ENCODE measurements at places on chromosomes 2 and 18. TPM values are rescaled to one million over a fixed set of nuclear protein-coding genes. Genes with fewer than 3 reads are reported as not detected.

The TLX2 gene
- not detected for total RNA-seq

DNA sequence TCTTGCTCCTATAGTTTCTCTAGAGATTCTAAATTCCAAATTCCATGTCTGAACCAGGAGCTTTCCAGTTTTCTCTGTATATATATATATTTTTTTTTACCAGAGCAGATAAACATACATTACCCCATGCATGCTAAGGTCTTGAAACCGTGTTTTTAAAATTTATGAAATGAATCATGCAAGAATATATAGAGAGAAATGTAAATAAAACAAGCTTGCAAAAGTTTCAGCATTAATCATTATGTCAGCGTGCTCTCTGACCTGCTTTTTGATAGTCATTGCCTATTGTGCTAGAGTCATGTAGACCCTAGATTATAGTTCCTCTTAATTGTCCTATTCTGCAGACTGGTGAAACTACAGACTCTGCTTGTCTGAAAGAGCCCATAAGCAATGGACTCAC lies 22.6 kb upstream of the TRIM43 start:
- DNase-seq: no peak

The SERPINB13 gene
- not detected for total RNA-seq

DNA sequence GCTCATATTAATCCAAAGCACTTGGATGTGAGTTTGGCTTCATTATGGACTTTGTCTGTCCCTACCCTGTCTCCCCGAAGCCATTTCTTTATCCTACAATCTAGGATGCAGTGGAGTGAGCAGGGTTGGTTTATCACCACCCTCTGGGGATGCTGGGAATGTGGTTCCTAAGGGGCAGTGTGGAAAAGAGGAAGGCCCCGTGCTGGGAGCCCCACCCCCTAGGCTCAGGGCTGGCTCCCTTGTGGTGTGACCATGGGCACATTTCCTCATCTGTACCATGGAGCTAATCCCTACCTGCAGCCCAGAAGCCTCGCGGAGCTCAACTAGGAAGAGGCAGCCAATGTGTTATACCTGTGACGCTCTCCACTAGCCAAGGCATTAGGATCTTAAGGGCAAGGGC lies 92.5 kb downstream of the TGOLN2 start:
- DNase-seq: no peak

DNA sequence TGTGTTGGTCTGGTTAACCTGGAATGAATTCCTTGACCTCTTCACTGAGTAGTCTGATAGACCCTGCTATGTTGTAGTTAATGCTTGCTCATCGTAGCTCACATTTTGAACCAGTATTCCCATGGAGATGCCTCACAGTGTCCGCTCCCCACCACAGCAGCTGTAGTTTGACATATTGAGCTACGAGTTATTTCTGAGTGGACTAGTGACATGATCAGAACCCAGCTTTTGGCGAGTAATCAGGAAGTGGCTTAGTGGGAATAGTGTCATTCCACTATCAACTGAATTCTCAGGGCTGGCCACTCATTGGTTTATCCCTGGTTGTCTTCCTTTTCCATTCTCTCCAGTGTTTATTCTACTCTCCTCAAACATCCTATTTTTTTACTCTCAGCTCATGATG lies 102.7 kb downstream of the MYO1B start:
- DNase-seq: no peak

The UGT1A9 gene
- total RNA-seq: not detected

- no peak for DNase-seq
Measured at GRCh38 chr2:170144761-170145160, 33.2 kb upstream of the MYO3B start.

DNA sequence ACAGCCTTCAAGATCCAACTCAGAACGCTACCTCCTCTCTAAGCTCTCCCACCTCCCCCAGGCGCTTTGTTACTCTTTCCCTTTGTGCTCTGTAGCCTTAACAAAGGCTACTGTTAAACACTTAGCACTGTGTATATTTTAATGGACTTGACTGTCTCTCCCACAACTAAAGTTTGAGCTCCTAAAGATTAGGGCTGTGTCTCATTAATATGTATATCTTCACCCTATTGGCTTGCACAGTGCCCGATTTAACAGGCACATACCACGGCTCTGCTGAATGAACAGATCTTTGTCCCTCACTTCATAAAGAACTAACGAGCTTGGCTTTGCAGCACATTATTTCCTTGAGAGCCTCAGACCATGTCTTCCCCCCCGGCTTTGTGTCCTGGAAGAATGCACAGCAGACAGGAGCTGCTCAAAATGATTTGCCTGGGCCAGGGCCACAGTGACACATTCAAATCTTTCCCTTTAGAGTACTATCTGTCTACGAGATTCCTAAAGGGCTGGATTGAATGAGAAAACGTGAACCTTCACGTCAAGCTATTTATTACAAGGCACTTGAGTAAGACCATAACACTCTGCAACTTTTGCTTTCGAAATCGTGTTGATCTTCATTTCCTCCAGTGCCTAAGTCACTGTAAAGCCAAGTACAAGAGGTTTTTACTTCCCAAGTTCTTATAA lies 22.1 kb downstream of the ABHD3 start:
- DNase-seq: no peak

- DNase-seq: no peak
Measured at GRCh38 chr2:68388358-68388757, 23.3 kb downstream of the PLEK start.

The CHRND gene
- total RNA-seq: not detected

GRCh38 chr2:240622531-240623235 lies 2.6 kb upstream of the GPR35 start:
- DNase-seq: peak; percentile 65

- no peak for DNase-seq
Measured at GRCh38 chr2:97715951-97716694, 2.7 kb downstream of the ZAP70 start.

DNA sequence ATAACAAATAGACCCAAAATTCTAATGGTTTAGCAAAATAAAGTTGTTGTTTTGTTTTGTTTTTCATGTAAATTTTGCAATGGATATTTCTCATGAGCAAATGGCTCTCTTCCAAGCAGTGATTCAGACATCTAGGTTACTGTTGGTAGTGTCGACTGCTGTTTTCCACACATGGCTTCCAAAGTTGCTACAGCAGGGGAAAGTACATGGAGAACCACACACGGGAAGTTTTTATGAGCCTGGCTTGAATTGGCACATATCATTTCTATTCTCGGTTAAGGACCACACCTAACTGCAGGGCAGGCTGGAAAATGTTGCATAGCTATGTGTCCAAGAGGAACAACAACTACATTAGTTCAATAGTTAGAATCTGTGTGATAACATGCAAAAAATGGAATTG lies 262.1 kb downstream of the GALNT13 start:
- no peak for DNase-seq

The TDRD15 gene
- total RNA-seq: 0.15 TPM

GRCh38 chr2:70310899-70311298 lies 9.0 kb upstream of the FAM136A start:
- no peak for DNase-seq

- DNase-seq: no peak
Measured at GRCh38 chr18:67239826-67240225, 276.7 kb downstream of the DSEL start.

The LRRTM1 gene
- total RNA-seq: 0.39 TPM

GRCh38 chr2:202104286-202104870 lies 31.3 kb downstream of the KIAA2012 start:
- peak; percentile 65 for DNase-seq

DNA sequence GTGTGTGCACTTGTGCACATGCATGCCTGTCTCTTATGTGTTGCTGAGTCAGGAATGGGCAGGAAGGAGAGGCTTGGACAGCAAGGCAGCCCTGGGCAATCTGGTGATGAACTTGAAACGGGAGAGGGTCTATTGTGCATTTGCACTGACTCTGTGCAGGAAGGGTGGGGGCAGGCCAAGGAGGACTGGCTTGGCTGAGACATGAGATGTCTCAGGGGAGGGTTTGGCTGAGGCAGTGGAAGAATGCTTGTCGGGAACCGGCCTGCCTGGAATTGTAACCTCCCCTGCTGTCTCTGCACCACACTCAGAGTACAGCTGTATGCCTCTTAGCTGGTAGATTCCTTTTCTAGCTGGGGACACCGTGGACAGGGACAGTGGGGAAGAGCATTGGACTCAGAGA lies 176.1 kb upstream of the TNP1 start:
- peak; percentile 78 for DNase-seq

The PKDCC gene
- 258 TPM for total RNA-seq

DNA sequence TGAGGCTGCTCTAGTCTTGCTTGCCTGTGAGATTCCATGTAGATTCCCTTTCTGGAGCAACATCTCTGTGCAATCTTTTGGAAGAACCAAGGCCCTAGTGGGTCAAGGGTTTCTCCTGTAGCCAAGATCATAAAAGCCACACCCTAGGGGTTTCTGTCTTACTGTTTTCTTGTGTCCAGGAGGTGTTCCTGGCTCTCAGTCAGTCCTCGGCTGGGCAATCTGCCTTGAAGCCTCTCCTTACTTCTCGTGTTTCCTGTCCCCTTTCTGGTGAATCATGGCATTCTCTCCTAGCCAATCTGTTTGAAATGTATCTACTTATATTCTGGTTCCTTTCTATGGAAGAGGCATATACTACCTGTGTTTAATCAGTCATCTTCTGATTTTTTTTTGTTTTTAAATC lies 484.8 kb upstream of the UBE2E3 start:
- peak; percentile 53 for DNase-seq

The TMEM182 gene
- 1.6 TPM for total RNA-seq

DNA sequence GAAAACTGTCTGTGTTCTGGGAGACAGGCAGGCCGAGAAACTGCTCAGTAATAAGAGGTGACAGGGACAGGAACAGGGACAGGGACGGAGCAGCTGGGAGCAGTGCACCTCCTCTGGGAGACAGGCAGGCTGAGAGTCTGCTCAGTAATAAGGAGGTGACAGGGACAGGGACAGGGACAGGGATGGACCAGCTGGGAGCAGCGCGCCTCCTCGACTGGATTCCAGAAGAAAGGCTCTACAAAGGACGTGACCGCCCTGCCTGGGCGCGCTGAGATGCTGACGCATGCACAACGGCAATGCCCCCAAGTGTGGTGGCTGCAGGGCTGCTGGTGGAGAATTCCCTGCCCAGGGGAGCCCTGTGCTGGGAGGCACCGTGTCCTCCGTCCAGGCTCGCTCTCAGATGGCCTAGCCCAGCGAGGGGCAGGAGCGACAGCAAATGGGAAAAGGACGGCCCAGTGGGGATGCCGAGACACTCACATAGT lies 44.2 kb upstream of the PXDN start:
- DNase-seq: peak; percentile 62

The LTBP1 gene
- 551 TPM for total RNA-seq

The MRPS9 gene
- total RNA-seq: 14.0 TPM

GRCh38 chr2:73089270-73090030 lies 17.9 kb upstream of the SFXN5 start:
- DNase-seq: peak; percentile 95

GRCh38 chr18:7812431-7813063 lies 245.4 kb downstream of the PTPRM start:
- no peak for DNase-seq
